GM12892 (cell line): ENCODE measurements at places on chromosomes 6 and 20.

- DNase-seq, result no peak
Observed at GRCh38 chr20:1499528-1500420, 8.6 kb upstream of the SIRPB2 start.

- DNase-seq, result no peak
Observed at GRCh38 chr20:12108846-12109245, 191.2 kb downstream of the BTBD3 start.

DNA sequence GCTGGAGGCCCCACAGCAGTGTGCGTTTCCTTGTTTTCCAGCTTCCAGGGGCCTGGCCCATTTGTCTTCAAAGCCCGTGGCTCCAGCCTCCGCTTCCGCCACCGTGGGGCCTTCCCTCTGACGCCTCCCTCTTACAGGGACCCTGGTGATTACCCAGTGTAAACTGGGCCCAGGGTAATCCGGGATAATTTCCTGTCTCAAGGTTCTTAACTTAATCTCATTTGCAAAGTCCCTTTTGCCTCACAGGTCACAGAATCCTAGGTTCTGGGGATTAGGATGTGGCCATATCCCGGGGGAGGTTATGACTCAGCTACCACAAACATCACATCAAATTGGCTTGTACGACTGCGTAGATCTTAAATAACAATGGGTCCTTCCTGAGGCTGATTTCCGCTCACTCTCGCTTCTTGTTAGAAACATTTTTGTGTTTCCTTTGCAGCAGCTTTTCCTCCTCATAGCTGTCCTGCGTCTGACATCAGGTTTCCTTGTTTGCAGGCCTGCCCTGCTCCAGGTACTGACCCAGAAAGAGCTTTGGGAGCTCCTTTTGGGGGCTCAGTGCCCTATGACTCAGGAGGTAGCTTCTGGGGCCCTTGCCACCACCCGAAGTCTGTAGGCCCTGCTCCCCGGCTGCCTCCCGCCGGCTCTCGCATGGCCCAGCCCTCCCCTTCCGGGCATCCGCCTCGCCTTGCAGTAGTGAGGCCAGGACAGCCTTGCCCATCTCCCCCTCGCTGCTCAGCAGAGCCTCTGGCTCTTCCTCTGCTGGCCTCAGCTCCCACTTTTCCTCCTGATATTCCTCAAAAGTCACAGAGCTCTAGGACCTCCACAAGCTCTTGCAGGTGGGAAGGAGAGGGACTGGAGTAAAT, 100.5 kb downstream of the ERMARD start:
- DNase-seq, result no peak

DNA sequence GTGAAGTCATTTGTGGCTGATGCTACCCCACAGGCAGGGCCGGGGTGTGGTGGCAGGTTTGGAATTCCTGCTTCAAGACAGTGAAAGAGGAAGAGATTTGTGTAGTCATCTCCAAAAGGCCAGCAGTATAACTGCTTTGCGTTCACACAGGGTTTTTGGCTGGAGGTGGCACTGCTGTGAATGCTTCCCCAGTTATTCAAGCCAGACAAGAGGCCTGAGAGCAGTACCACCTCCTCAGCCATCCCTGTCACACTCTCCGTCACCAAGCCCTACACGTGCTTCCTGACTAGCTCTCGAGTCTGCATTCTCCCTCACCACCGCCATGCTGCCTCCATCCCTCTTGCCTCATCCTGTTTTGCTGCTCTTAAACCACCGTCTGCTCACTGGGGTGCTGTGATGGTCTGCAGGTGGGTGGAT, 23.9 kb downstream of the ARMC2 start:
- DNase-seq, result no peak

GRCh38 chr20:47861116-47861515, 75.8 kb upstream of the SULF2 start:
- DNase-seq, result no peak

DNA sequence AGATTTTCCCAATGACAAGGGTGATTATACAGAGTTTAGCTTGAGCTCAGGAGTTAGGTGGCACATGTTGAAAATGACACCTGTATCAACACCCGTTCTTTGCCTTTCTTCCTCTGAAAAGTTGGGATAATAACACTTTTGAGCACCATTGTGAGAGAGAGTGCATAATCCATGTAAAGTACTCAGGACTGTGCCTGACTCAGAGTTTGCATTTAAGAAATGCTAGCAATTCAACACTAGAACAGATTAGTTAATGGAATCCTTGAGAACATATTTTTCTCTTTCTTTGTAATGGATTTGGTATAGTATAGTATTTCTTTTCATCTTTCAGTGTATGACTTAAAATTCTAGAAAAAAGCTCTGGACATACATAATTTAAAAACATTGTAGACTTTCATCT, 449.2 kb downstream of the GJA1 start:
- DNase-seq, result no peak

DNA sequence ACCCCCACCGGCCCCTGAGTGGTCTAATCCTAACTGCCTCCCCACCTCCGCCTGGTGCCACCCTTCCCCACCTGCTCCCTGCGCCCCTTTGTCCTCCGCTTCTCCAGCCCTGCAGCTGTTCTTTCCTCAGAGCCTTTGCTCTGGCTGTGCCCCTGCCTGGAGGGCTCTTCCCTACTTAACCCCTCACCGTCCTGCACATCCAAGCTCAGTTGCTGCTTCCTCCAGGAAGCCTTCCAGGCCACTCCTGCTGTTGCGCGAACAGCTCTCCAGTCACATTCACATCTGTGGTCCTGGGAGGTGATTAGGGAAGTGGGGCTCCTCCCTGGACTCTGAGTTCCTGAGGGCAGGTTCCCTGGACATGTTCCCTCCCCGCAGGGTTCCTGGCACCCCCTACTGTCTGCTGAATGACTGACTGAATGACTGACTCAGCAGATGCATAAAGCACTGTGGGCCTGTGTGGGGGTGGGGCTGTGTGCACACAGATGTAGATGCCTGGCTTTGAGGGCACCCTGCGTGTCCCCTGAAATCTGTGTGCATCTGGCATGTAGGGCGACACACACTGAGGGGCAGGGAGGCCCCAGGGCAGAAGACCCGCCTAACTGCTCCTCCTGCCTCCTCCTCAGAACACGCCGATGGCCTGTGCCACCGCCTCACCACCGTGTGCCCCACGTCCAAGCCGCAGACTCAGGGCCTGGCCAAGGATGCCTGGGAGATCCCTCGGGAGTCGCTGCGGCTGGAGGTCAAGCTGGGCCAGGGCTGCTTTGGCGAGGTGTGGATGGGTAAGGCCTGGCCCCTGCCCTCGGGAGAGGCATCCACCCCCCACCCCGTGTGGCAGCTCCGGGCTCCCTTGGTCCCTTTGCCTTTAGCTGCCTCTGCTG, 51.4 kb downstream of the SRC start:
- DNase-seq, result no peak

- DNase-seq, result peak; percentile 15
Observed at GRCh38 chr6:35079311-35080000, 61.7 kb downstream of the TCP11 start.

- DNase-seq, result no peak
Observed at GRCh38 chr6:17388365-17388764, 5.0 kb upstream of the CAP2 start.

DNA sequence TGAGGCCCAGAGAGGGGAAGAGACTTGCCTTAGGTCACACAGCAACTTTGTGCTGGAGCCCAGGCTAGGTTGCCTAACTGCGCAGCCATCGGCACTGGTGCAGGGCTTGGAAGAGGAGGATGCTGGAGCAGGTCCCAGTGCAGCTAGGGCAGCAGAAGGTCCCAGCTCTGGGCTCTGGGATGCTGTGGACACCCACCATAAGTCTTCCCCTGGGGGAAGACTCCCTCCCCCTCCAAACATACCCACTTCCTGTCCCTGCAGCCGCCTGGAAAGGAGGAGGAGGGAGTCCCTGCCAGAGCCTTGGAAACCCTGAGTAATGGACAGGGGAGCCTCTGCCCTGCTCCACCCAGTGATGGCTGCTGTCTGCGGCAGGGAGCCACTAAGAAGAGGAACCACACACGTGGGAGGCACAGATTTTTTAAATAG, 93.6 kb downstream of the NCR2 start:
- DNase-seq, result no peak

- DNase-seq, result no peak
Observed at GRCh38 chr6:139605350-139605749, 230.9 kb upstream of the CITED2 start.

DNA sequence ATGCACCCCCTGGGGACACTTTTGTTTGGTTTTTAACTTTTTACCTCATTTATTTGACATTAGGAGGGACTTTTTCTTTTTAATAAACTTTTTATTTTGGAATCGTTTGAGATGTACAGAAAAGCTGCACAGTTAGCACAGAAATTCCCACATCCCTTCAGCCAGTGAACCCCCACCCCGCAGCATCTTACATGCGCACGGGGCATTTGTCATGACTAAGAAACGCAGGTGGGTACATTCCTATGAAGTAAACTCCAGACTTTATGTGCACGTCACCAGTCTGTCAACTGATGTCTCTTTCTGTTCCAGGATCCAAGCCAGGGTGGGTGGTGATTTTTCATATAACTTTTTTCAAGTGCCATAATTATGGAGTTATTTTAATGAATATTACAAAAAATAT, 4.9 kb upstream of the ZNF831 start:
- DNase-seq, result no peak

GRCh38 chr6:69390125-69390524, 406.7 kb downstream of the LMBRD1 start:
- no peak for DNase-seq

GRCh38 chr6:12753036-12753435, 36.5 kb downstream of the PHACTR1 start:
- DNase-seq, result no peak

GRCh38 chr20:4439461-4439860, 282.2 kb upstream of the PRND start:
- no peak for DNase-seq

DNA sequence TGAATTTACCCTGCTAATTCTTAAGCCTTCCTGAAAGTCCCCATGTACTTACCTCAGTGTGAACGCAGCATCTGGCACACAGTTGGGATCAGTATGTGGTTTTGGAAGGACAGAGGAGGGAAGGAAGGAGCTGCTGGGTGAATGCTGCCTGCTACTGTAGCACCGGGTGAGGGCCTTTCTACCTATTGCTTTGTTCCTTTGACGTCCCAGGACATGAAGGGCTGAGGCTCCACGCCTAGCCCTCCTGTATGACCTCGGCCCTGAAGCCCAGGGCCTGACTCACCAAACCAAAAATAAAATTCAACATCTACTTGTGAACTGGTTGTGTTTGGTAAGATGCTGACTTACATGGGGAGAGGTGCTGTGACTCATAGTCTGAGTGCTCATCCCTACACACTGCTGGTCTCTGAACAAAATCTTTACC, 51.1 kb downstream of the ARID1B start:
- DNase-seq, result no peak

DNA sequence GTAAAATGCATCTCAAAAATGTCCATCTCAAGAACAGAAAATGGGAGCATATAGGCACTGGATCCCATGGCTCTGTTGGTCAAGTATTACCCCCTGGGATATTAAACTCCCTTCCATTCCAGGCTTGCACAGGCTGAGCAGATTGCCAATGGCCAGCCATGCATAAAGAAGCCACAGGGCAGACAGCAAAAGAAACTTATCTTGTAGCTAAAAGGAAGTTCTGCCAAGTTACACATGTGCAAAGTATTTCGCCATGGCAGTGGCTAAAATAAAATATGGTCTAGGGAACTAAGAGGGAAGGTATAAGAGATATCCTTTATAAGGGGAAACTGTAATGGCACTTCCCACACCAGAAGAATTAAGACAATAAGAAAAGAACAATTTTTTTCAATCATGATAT, 415.6 kb upstream of the BTBD3 start:
- DNase-seq, result no peak

DNA sequence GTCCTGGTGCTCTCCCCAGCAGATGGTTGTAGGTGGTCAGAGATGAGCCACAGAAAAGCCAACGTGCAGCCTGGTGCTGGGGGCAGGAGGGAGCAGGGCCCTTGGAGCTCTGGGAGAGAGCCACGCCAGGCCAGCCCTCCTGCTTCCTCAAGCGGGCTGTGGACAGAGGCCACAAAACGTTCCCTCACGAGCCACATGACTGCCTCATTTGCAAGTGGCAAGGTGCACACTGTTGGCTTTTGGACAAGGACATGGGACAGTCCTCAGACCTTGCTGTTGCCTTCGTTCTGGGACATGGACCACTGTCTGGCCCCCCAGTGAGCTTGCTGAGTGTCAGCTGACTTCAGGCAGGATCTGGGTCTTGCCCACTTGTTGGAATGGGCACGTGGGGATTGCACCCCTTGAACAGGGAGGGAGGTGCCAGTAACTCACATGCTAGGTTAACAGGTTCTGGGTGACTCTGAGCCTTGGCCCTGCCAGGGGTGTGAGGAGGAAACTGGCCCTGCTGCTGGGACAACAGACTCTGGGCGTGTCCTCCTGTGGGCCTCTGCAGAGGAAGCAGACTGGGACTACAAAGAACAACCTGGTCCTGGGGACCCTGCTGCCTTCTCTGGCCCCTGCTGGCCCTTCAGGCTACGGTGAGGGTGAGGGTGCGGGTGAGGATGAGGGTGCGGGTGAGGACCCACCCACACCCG, 2.6 kb downstream of the SLCO4A1 start:
- no peak for DNase-seq

DNA sequence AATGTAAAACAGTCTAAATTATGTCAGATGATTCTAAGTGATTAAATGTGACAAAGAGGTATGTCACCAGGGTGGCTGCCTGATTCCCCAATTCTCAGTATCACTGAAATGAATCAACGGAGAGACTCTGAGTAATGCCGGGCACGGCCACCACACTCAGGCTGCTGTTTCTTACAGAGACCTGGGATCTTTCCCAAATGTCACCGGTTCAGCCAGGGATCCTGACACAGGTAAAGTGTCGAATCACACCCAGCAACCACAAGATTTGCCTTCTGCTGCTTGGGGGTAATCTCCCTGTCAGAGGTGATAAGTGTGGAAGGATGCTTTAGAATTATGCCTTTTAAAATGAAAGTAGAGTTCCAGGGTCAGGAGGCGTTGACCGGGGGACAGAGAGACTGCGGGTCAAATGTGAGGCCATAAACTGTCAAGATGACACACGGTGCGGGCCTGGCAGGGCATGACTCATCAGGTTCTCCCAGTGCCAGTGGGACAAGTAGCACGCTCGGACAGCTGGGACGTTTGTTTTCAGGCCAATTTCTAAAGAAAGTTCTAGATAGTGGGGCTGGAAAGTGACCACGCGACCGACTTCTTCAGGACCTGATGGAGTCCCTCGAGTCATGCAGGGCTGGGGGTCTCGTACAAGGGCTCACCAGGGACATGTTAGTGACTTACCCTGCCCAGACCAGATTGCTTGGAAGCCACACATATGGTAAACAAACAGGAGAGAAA, 48.9 kb downstream of the PRDM1 start:
- no peak for DNase-seq

- no peak for DNase-seq
Observed at GRCh38 chr6:112606656-112607435, 259.7 kb downstream of the RFPL4B start.

DNA sequence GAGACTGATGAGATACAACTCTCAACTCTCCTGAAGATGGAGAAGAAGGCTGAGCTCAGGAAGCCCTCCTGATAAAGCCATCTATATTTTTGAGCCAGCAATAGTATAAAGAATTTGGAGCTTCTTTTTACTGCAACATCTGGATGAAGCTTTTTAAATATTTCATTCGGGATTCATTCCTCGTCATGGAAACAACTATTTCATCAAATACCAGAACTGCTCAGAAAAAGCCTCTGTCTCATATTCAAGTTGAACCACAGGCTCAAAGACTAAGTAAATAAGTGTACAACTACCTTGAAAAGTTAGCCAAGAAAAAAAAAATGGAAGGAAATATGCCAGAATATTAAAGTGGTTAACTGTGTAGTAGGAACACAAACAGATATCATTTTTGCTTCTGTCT, 37.8 kb downstream of the PTPRT start:
- DNase-seq, result no peak

- DNase-seq, result no peak
Observed at GRCh38 chr6:28167926-28168325, 26.2 kb downstream of the ZKSCAN8 start.

GRCh38 chr6:16810411-16810810, 49.2 kb upstream of the ATXN1 start:
- no peak for DNase-seq
